ENCODE measurements at places on chromosomes 5 and 9. TPM values are rescaled to one million over a fixed set of nuclear protein-coding genes. Genes with fewer than 3 reads are reported as not detected.

The DNM1 gene
- total RNA-seq: 6.7 TPM

The PCDHB16 gene
- total RNA-seq: 3.4 TPM

The SIT1 gene
- 1.9 TPM for total RNA-seq

The ASTN2 gene
- total RNA-seq: 3.5 TPM

The GPX3 gene
- total RNA-seq: 460 TPM

The PCDHA3 gene
- 0.06 TPM for total RNA-seq

The LURAP1L gene
- total RNA-seq: 31.0 TPM

The BASP1 gene
- total RNA-seq: 10.6 TPM

The PFN3 gene
- total RNA-seq: not detected

The ZNF367 gene
- total RNA-seq: 1.4 TPM

The CNTNAP3B gene
- total RNA-seq: 21.7 TPM

The STPG3 gene
- total RNA-seq: not detected

The SLC12A2 gene
- 67.6 TPM for total RNA-seq

The DTWD2 gene
- total RNA-seq: 11.4 TPM

The PAEP gene
- not detected for total RNA-seq

The PCDHAC1 gene
- total RNA-seq: 0.14 TPM

The MAMDC4 gene
- total RNA-seq: 15.4 TPM

The MSMP gene
- not detected for total RNA-seq

The BOD1 gene
- 38.3 TPM for total RNA-seq

The FRMPD1 gene
- 0.09 TPM for total RNA-seq

The TNPO1 gene
- 95.1 TPM for total RNA-seq

The INSL4 gene
- not detected for total RNA-seq

The ZNF454 gene
- total RNA-seq: 5.2 TPM

All from mucosa of descending colon (tissue), 3 donors.